ENCODE measurements at places on chromosomes 7 and 10. TPM values are rescaled to one million over a fixed set of nuclear protein-coding genes. Genes with fewer than 3 reads are reported as not detected.

SLC16A12 gene
- total RNA-seq, result not detected

IQCE gene
- total RNA-seq, result 12.3 TPM

ZNF239 gene
- 0.66 TPM for total RNA-seq

MMP21 gene
- total RNA-seq, result 0.11 TPM

OR2A12 gene
- total RNA-seq, result not detected

OR2A5 gene
- total RNA-seq, result not detected

ASAH2 gene
- total RNA-seq, result 1.7 TPM

ABHD11 gene
- 17.3 TPM for total RNA-seq

ABCB4 gene
- total RNA-seq, result not detected

GPER1 gene
- 0.46 TPM for total RNA-seq

GET4 gene
- 32.2 TPM for total RNA-seq

PPP1R17 gene
- not detected for total RNA-seq

NUTM2D gene
- 2.7 TPM for total RNA-seq

ZNF212 gene
- 20.1 TPM for total RNA-seq

HIPK2 gene
- 27.6 TPM for total RNA-seq

PDE1C gene
- not detected for total RNA-seq

ZMIZ2 gene
- total RNA-seq, result 105 TPM

SLC29A4 gene
- 0.73 TPM for total RNA-seq

LLCFC1 gene
- total RNA-seq, result not detected

SYCE1 gene
- total RNA-seq, result 0.62 TPM

CREB5 gene
- not detected for total RNA-seq

PON3 gene
- total RNA-seq, result 0.14 TPM

NEBL gene
- total RNA-seq, result 0.30 TPM

CYP2C18 gene
- total RNA-seq, result 0.57 TPM

AMZ1 gene
- 0.07 TPM for total RNA-seq

ZNF25 gene
- total RNA-seq, result 9.0 TPM

SPDYE8 gene
- not detected for total RNA-seq

SKIDA1 gene
- total RNA-seq, result 0.11 TPM

MMRN2 gene
- not detected for total RNA-seq

PRF1 gene
- 67.7 TPM for total RNA-seq

SEC61G gene
- total RNA-seq, result 200 TPM

GHRHR gene
- not detected for total RNA-seq

LAMB4 gene
- total RNA-seq, result not detected

PNLIPRP1 gene
- not detected for total RNA-seq

CRYGN gene
- total RNA-seq, result not detected

GRM3 gene
- total RNA-seq, result not detected

PLEKHS1 gene
- not detected for total RNA-seq

DCLRE1A gene
- 15.2 TPM for total RNA-seq

ACTL6B gene
- total RNA-seq, result not detected

TMEM178B gene
- 0.30 TPM for total RNA-seq

DOCK4 gene
- total RNA-seq, result 0.41 TPM

LRIT2 gene
- total RNA-seq, result not detected

PAPSS2 gene
- 0.21 TPM for total RNA-seq

HOGA1 gene
- not detected for total RNA-seq

EPDR1 gene
- total RNA-seq, result 0.62 TPM

CDHR3 gene
- 0.80 TPM for total RNA-seq

All from activated T-helper 2 cell treated with anti-CD3 and anti-CD28 coated beads, Interferon-gamma antibody, Interleukin-2, Interleukin-4, amounts not matched to agents 10 μg/mL and 5 μg/mL and 100 μg/mL, durations not matched to agents 14 hours and 24 hours and 36 hours (primary cell).